ENCODE measurements at places on chromosomes 7 and 10. TPM values are rescaled to one million over a fixed set of nuclear protein-coding genes. Genes with fewer than 3 reads are reported as not detected.

DNA sequence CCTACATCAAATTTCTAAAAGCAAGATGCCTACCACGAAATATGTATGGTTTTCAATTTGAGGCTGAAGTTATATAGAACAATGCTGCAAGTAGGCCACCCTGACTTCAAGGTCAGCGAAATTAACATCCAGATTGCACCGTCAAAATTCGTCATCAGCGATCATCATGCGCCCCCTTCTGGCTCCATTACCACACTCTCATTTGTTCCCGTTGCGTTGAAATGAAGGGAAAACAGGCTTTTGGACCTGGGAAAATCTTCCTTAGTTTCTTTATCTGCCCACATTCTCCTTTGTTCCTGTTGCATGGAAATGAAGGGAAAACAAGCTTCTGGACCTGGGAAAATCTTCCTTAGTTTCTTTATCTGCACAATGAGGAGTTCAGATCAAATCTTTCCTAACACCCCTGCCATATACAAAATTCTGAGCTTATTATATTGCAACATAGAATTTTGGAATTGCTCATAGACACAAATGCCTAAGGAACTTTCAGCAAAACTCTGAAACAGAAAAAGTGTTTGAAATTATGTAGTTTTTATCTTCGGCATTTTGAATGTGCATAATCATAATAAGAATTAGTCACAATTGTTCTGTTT, 98.2 kb upstream of the PRKCQ start:
- peak; percentile 12 for DNase-seq

GRCh38 chr7:111833466-111833865, 271.2 kb upstream of the IMMP2L start:
- peak; percentile 31 for DNase-seq

DNA sequence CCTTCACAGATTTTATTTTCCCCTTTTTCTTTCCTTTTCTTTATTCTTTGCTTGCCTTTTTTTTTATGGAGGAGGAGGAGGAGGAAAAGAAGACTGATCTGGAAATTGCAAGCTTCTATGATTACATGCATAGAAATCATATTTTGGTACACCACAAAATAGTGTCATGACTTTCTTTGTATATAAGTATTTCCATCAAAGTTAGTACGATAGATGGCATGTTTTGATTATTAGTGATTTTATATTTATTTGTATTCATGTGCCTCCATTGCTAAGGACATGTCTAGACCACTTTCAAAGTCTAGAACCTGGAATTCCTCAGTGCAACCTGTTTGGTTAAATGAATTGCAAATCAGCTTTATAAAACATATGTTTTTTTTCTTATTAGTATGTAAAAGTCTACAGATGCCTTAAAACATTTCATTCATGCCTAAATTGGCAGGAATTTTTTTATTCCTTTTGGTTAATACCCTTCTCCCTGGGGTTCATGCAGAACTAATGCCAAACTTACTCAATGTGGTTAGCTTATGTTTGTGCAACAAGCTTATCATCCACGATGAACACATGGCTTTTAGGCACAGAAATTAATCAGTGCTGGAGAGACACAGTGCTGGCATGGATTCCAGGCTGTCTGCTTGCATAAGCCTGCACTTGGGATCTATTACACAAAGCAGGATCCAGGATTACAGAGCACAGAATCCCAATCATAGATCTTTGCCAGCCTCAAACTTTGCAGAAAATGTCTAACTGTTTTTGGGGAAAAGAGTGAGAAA, 213.1 kb downstream of the CHRM2 start:
- peak; percentile 99 for DNase-seq

GRCh38 chr7:144771927-144772326, 63.9 kb downstream of the TPK1 start:
- DNase-seq = no peak

SPDYE8 gene
- not detected for total RNA-seq

PNLIPRP2 gene
- not detected for total RNA-seq

PNLIPRP3 gene
- total RNA-seq = not detected

PTPN20 gene
- total RNA-seq = not detected

Measured in astrocyte (in vitro differentiated cells and primary cell).